ENCODE measurements at places on chromosomes 4 and X.

- DNase-seq = no peak
Observed at GRCh38 chrX:127404161-127404560, 584.6 kb downstream of the PRR32 start.

DNA sequence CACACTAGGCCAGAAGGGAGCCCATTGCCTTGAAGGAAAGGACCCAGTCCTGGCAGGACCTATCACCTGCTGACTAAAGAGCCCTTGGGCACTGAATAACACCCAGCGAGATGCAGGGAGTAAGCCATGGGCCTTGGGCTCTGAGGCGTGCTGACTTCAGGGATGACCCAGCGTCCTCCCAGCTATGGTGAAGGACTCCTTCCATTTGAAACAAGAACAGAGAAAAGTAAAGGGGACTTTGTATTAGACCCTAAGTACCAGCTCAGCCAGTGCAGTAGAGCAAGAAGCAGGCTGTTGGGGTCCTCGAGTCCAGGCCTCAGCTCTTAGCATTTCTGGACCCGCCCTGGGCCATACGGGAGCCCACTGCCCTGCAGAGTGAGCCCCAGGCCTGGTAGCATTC lies 5.1 kb downstream of the ETDA start:
- DNase-seq = no peak

GRCh38 chr4:148443512-148444295 lies 1.5 kb upstream of the NR3C2 start:
- no peak for DNase-seq

GRCh38 chr4:82833696-82834313 lies 35.2 kb upstream of the SCD5 start:
- DNase-seq = no peak

DNA sequence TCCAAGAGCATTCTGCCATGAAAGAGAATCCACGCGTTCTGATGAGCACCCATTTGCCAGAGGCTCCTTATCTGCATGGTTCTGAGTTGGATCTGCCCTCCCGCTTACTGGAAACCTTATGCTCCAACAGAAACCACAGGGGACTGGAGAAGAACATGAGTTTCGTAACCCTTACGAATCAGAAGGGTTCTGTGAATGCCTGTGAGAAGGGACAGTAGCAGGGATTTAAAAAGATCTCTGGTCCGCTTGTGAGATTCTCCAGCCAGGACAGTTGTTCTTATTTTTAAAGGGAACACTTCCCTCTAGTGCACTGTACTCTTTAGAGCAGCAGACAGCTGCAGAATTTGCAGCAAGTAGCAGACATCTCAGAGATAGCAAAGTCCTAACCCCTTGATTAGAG lies 22.5 kb upstream of the CENPU start:
- no peak for DNase-seq

GRCh38 chr4:177555007-177555574 lies 112.9 kb upstream of the AGA start:
- no peak for DNase-seq

- no peak for DNase-seq
Observed at GRCh38 chrX:150766351-150767044, 73.3 kb downstream of the MTMR1 start.

DNA sequence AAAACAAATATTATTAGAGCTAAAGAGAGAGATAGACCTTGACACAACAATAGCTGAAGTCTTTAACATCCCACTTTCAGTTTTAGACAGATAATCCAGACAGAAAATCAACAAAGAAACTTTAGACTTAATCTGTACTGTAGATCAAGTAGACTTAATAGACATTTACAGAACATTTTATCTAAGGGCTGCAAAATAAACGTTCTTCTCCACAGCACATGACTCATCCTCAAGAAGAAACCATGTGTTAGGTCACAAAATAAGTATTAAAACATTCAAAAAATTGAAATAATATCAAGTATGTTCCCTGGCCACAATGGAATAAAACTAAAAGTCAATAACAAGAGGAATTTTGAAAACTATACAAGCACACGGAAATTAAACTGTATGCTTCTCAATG lies 1510.3 kb upstream of the PCDH10 start:
- no peak for DNase-seq

DNA sequence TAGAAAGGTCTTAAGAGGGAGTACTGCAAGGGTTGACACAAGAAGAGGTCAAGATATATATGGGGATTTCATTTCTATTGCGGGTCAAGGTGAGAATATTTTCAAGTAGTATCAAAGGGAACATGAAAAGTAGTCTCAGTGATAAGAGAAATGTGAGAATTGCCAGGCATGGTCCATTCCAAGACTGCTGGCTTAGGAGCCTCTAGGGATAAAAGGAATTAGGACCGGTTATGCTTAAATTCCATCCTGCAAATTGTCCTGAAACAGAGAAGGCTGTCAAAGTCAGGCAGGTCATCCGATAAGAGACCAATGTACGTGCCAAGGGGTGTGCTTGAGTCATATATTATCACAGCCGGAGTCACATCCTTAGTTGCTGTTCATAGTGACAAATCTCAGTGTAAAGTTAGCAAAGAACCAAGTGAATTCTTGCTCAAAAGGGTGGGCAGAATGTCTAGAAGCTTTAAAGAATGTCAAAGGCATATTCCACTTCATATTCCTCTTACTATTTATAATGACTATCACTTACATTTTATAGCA lies 133.6 kb downstream of the CBLL2 start:
- DNase-seq = no peak

GRCh38 chr4:6495296-6495590 lies 22.8 kb upstream of the PPP2R2C start:
- DNase-seq = no peak

DNA sequence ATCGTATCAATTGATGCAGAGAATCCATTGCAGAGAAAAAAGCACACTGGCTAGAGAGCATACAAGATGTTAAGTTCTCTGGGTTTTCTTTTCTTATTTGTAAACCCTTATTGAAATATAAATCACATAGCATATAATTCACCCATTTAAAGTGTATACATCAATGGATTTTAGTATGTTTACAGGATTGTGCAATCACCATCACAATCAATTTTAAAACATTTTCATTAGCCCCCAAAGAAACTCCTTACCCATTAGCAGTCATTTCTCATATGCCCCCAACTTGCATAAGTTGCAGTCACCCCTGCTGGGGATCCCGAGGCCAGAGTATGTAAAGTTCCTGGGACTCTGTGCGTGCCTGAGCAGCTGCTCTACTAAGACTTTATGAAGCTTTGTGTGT lies 34.9 kb upstream of the TRO start:
- no peak for DNase-seq

DNA sequence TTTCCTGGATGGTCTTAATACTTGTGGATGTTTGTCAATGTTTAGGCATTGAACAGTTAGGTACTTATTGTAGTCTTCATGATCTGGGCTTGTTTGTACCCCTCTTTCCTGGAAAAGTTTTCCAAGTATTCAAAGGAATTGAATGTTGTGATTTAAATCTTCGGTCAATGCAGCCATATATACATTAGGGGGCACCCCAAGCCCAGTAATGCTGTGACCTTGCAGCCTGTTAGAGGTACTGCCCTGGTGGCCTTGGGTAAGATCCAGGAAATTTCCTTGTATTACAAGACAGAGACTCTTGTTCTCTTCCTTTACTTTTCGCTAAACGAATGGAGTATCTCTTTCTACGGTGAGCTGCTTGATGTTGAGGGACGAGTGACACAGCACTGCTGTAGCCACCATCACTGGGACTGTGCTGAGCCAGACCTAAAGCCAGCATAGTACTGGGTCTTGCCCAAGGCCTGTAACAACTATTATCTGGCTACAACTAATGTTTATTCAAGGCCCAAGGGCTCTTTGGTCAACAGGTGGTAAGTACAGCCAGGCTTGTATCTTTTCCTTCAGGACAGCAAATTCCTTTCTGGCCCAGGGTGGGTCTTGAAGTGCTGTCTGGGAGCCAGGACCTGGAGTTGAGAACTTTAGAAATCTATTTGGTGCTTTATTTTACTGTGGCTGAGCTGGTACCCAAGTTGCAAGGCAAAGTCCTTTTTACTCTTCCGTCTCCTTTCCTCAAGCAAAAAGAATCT lies 118.3 kb upstream of the ATOH1 start:
- DNase-seq = no peak

- no peak for DNase-seq
Observed at GRCh38 chr4:107363125-107363524, 327.0 kb upstream of the DKK2 start.

GRCh38 chr4:19033816-19034733 lies 1012.5 kb upstream of the LCORL start:
- DNase-seq = no peak

- DNase-seq = no peak
Observed at GRCh38 chr4:73434311-73434710, 1.7 kb upstream of the AFP start.

DNA sequence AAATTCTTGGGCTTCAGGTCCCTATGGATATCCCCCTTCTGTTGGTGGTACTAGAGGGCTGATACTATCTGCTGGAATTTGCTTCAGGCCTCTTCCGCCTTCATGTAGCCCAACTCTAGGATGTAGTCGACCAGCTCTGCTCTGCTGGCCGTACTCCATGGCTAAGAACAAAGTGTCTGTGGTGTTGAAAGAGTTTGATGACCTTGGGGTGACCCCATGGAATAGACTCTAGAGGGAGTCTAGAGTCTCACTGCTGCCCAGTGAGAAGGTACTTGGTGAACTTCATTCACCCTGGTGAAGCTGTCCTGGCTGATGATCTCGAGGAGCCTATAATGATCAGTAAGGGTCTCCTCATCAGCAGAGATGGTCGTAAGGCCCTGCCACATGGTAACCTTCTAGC lies 11.7 kb downstream of the SOWAHB start:
- no peak for DNase-seq

- no peak for DNase-seq
Observed at GRCh38 chr4:2822461-2823300, 21.0 kb upstream of the ADD1 start.

DNA sequence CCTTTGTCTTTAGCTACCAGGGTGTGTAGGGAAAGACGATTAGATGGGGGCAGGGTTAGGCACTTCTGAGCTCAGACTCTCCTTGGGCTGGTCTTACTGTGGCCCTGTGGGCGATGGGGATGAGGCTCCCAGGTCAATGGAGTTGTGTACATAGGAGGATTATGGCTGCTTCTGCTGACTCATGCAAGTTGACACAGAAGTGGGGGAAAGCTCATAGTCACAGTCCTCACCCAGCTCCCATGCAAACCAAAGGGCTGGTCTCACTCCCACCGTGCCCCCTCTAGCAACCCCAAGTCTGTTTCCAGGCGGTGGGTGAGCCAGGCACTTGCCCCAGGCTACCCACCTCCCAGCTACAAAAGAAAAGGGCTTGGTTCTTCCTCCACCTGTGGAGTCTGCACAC lies 24.4 kb upstream of the VSIG4 start:
- DNase-seq = no peak

DNA sequence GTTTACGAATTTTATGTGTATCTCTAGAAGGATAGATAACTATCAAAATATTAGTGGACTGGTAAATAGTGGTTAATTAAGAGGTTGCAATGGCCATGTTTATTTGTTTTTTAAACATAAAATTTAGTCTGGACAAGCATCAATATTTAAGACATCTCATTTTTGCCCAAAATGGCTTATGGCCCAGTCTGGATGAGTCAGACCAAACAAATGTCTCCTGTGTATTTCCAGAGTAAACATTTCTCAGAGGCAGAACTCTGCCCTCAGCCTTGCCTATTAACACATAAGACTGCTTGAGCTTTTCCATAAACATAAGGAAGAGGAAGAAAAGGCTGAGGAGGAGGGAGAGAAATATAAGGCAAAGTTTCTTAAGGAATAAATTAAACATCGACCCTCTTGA lies 277.1 kb upstream of the DIAPH2 start:
- no peak for DNase-seq

- DNase-seq = no peak
Observed at GRCh38 chrX:138485224-138485623, 226.3 kb downstream of the FGF13 start.

DNA sequence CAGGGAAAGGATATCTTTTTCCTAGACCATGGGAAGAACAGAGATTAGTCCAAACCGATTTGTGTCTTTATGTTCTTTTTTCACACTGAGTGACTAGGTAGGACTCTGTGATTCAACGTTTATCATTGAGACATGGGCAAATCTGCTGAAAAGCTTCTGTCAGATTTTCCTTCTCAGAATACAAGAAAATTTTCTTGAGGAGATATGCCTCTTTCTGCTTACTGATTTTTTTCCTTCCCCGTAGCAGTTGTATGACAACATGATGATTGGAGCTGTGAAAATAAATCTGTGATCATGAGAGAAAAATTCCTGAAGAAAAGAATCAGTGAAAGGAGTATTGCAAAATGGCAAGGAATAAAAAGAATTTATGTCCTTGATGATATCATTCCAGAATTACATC lies 130.6 kb upstream of the FAT4 start:
- DNase-seq = no peak

DNA sequence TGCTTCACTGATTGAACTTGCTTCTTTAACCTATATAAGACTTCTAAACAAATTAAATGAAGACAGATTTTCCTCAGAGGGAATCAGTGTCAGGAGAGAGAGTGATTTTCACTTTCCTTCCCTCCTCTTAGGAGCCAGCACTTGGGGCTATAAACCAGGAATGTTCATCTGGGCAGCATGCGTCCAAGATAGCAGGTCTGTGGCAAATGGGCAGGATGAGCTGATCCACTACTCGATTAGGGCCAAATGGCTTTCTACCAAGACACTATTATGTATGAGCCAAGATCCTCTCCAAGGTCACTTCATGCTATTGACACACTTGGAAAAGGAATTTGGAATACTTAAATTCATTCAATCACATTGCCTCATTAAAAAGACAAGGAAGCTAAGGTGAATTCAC lies 203.9 kb upstream of the GRID2 start:
- no peak for DNase-seq

DNA sequence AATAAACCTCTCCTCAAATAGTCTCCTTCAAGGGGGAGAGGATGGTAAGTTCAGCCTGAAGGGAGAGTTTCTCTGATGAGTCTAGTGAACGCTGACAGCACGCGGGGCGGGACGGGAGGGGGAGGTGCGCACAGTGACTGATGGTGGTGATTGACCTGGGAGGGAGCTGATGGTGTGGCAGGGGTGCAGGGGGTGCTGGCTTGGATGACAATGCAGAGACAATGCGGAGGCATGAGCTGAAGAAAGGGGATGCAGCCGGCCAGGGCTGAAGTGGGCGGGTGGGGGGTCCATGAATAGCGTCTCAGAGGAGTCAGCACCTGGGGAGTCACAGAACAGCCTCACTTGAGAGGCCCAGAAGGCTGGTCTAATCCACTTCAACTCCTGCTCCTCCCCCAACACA lies 142.5 kb upstream of the PJA1 start:
- no peak for DNase-seq

- no peak for DNase-seq
Observed at GRCh38 chrX:133897593-133898163, 87.7 kb downstream of the GPC3 start.
